ENCODE measurements at places on chromosomes 2 and 18. TPM values are rescaled to one million over a fixed set of nuclear protein-coding genes. Genes with fewer than 3 reads are reported as not detected.
A peak's percentile ranks its signal among the peaks of the same experiment; 100 is the strongest.

The GPR155 gene
- total RNA-seq = 0.74 TPM

DNA sequence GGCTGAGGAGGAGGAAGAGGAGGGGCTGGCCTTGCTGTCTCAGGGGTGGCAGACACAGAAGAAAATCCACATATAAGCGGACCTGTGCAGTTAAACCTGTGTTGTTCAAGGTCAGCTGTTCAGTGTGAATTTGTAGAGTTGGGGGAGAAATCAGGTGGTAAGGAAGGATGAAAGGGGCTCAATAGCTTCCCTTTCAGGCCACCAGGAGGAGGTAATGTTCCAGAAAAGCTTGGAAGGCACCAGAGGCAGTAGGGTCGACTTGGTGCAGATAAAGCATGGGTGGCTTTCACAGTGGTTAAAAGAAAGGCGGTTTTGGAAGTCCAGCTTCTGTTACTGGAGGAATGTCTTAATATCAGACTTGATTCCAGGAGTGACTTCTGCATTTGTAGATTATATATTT is 167.4 kb downstream of the THSD7B start:
- DNase-seq = peak; percentile 17

The NT5C1B gene
- not detected for total RNA-seq

DNA sequence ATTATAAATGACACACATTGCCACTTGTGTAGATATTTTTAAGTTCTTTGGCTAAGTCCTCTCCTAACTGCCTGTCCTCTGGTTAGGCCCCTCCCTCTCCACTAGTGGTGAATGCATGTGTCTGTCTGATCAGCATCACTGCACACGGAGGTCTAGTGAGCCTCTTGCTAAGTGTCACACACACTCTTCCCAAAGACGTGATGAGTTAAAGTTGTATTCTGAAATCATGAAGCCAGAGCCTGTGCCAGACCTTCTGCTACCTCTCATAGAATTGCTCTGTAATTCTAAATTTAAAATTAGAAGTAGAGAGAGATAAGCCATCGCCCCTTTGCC is 41.3 kb downstream of the RALB start:
- DNase-seq = no peak

The HOXD10 gene
- not detected for total RNA-seq

DNA sequence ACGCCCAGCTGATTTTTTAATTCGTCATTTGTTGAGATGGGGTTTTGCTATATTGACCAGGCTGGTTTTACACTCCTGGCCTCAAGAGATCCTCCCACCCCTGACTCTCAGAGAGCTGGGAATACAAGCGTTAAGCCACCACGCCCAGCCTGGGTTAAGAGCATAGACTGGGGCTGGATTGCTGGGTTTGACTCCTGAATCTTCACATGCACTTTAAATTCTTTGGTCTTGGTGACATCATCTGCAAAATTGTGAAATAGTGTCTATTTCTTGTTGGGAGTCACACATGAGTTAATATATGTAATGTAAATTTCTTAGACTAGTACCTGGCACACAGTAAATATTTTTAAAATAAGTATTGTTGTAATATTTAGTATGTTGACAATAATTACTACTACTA is 257.4 kb downstream of the DOK6 start:
- no peak for DNase-seq

The SEPTIN10 gene
- total RNA-seq = 68.8 TPM

GRCh38 chr2:18703555-18703954 is 114.2 kb upstream of the NT5C1B start:
- DNase-seq = no peak

DNA sequence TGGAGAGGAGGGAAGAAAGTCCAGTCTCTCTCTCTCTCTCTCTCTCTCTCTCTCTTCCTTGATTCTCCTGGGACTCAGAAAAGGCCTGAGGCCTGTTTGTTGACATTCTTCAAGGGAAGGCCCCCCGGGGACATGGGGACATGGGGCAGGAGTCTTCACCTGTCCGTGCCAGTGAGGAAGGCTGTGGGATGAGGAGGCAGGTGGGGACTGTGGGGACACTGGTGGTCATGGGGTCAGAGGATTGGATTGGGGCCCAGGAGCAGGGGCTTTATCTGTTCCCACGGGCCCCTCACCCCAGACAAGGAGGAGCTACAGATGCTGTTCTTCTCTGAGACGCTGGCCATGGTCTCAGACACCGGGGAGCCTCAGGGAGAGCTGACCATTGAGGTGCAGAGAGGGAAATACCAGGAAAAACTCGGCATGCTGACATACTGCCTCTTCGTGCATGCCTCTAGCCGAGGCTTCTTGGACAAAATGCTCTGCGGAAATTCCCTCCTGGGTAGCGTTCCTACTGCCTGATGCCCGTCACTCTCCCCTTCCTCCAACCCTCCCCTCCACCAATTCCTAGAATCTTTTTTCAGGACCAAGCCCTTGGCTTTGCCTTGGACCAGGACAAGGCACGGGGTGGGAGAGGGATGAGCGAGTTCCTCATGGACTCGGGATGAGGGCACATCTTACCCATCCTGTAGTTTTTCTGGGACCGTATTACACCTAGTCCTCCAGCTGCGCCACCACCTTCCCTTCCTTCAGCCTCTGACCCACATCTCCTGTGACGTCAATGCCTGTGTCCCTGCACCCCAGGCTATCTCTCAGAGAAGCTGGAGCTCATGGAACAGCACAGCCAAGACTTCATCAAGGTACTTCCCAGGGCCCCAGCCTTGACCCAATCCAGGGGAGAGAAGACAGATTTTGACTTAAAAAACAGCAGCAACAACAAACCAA is 850 bp downstream of the CATIP start:
- DNase-seq = no peak

GRCh38 chr18:49006641-49007454 is 56.1 kb upstream of the SMAD7 start:
- no peak for DNase-seq

The ABHD1 gene
- 0.34 TPM for total RNA-seq

DNA sequence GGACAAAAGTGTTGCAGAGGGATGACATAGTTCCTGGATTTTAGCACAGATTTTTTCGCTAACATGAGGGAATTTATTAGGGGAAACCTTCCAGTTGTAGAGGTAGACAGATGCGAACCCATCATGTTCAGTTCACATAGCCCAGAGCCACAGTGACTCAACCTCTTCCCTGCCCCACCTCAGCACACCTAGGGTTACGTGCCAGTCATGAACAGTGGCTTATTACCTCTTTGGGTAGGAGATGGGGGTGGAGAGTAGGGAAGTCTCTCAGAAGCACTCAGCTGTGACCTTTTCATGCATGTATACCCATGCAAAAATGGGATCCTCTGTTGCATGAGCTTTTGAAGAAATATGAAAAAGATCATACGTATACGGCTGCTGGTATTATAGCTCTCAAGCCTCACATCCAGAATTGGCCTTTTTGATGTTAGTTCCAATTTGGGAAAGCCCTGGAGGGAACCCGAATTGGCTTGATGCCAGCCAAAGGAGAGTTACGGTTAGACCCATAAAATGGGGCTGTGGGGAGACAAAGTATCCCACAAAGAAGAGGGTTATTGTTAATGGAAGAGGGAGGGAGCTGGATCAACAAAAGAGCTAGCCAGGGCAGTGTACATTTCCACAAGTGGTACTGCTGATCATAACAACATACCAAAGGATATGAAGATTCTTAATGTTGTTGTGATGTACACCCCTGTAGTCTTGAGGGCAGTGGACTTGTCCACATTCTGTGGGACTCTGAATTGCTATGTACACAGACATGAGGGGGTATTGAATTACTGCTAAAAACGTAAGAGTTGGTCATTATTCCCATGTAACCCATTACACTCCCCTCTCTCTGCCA is 4.9 kb downstream of the TANC1 start:
- DNase-seq = no peak

DNA sequence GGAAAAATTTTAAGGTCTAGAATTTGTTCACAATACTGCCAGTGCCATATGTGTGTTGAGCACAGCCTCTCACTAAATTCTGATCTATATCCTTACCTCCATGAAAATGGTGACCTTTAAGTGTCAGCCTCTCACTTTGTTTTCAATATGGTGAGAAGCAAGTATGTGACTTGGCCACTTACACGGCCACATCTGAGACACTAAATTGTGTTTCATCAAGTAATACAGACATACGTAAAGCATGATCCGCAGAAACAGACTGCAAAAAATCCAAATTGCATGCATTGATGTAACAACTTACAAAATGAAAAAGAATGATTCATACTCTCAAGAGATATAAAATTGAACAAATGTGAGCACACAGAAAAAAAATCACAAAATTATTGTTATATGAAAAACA is 55.2 kb upstream of the UGP2 start:
- no peak for DNase-seq

GRCh38 chr2:50103442-50103841 is 928.5 kb downstream of the NRXN1 start:
- DNase-seq = no peak

DNA sequence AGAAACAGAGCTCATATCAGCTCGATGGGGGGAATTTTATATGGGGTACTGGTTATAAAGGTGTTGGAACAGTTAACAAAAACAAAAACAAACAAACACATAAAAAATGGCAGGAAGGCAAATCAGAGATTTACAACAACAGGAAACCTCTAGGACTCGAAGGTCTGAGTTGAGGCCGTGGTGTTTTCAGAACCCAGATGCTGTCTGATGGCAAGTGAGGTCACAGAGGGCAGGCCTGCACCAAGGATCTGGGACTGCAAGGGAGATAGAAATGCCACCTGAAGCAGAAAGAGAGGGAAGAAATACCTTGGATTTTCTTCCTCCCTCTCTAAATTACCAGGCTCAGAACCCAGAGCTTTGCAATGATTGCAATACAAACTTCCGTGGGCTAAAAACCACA is 429.5 kb downstream of the ZNF521 start:
- DNase-seq = no peak

The DUSP2 gene
- total RNA-seq = 0.64 TPM

The MAPRE3 gene
- 18.0 TPM for total RNA-seq

The ATAD2B gene
- 38.3 TPM for total RNA-seq

The UGGT1 gene
- total RNA-seq = 60.3 TPM

GRCh38 chr2:171741189-171741588 is 53.9 kb downstream of the DYNC1I2 start:
- DNase-seq = no peak

DNA sequence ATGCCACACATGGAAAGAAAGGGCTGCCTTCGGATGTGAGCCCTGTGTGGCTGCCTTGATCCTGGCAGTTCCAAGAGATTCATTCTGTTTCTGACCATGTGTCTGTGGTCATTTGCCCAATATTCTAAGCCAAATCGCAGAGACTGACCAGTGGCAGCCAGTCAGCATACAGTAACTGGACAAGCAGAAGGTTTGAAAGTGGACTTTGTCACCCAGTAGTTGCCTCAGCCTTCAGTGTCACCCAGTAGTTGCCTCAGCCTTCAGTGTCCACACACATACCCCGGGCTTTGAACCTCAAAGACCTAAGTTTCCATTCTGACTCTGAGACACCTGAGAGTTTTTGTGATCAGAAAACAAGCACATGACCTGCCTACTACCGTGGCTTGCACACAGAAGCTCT is 5.0 kb downstream of the RFX8 start:
- DNase-seq = no peak

DNA sequence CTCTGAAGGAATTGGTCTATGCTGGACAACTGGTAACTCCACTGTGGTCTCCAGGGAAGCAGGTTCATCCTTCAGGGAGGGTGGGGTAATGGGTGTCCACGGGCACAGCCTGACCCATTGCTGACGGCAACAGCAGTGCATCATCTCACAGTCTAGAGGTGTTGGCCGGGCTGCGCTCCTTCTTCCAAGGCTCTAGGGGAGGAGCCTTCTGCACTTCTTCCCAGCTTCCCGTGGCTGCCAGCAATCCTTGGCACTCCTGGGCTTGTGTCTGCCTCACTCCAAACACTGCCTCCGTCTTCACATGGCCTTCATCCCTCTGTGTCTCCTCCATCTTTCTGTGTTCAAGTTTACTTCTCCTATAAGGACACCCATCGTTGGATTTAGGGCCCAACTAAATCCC is 166.2 kb downstream of the CTIF start:
- no peak for DNase-seq

DNA sequence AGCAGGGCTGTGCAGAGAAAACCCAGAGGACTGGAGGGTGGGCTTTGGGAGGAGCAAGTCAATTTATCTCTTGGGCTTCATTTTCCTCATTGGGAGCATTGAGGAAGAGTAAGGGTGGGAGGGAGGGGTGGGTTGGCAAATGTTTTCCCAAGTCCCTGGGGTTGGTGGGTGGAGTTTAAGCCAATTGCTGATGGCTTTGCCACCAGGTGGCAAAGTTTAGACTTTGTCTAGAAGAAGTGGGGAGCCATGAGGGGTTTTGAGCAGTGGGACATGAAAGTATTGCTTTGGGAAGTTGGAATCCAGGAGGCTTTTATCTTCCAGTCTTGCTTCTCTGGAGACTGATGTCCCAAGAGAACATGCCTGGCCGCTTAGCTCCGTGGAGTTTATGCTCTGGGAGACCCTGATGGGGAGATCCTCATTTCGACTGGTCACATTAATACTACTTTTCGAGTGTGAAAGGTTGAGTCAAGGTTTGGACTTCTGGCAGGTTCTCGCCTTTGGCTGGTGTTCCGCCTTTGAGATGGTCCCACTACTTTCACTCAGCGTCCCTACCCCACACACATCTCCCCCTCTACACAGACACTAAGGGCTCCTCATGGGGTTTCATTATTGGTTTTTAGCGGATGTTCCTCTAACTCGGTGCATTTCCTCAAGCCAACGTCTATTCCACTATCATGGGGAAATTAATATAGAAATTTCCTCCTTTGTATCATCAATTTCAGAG is 126.7 kb downstream of the PRKCE start:
- no peak for DNase-seq

DNA sequence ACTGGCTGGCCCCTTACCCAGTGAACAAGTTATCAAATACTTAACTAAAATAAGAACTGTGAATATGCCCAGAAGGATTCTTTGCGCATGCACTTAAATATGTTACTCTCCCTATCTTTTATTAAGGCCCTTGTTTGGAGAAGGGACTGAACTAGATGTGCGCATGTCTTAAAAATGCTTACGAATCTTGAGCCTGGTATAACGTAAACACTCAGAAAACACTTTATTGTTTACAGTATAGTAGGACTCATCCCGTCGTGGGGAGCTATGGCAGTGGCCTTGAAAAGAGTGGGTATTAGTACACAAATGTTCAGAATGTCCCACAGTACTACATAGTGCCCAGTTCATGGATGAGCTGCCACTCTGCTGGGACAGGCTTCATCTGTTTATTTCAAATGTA is 75.9 kb upstream of the MAP4K3 start:
- no peak for DNase-seq

Measured in progenitor cell of endocrine pancreas (in vitro differentiated cells).